Hepatocyte (in vitro differentiated cells): ENCODE measurements at places on chromosomes 5 and 9. TPM values are rescaled to one million over a fixed set of nuclear protein-coding genes. Genes with fewer than 3 reads are reported as not detected.
A peak's percentile ranks its signal among the peaks of the same experiment; 100 is the strongest.

GRCh38 chr5:151068433-151069197, 12.2 kb downstream of the TNIP1 start:
- no peak for DNase-seq

DNA sequence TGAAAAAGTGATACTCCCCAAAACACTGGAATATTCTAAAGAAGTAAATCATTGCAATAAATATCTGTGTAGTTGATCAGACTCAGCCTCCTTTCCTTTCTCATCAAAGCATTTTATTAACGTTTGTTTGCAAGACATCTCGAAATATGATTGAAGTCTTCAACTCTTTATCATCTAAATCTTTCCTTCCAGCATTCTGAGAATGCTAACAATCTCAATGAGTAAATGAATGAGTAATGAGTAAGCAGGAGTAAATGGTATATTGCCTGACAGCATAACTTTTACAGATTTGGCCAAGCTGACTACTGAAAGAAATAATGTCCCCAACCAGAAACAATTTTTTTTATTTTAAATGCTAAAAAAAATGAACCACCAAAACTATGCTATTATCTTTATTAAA, 157.1 kb downstream of the SLCO4C1 start:
- no peak for DNase-seq

DNA sequence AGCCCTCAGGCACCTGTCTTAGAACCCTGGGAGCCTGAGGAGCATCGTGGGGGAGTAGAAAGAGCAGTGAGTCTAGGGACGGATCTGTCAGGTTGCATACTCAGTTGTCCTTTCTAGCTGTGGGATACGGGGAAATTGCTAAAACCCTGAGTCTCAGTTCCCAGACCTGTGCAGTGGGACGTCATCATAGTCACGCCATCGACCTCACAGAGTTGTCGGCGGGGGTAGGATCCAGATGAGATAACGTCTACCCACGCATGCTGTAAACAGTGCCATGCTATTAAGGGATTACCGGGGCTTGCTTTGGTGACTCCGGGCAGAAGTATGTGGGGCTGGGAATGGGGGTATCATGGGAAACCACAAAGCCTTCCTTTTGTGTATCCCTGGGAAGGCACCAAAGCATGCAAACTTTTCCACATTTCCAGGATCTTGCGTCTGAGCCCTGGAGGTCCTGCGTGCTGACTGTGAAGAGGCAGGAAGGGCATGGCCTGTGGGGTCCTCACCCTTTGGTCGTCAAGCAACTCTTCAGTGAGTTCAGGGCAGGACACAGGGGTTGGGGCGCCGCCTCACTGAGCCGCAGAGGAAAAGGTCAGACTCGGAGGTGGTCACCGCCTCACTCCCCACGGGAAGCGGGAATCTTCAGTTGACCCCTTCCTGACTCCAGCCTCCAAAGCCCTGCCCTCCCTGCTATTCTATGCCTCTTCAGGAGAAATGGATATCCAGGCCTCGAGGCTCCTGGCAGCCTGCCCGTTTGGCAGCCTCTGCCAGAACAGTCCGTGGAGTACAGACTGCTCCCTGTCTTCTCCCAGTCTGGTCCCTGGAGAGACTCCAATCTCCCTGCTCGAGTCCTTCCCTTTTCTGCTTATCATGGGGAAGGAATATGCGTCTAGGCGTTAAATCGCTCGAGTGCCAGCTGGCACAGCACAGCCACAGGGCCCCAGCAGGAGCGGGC, 186.8 kb upstream of the KLF9 start:
- peak; percentile 87 for DNase-seq

- peak; percentile 78 for DNase-seq
Measured at GRCh38 chr5:114101153-114101552, 260.7 kb upstream of the KCNN2 start.

- DNase-seq, result no peak
Measured at GRCh38 chr5:126513302-126513701, 81.7 kb downstream of the ALDH7A1 start.

- no peak for DNase-seq
Measured at GRCh38 chr5:9437741-9438240, 108.1 kb downstream of the SEMA5A start.

GRCh38 chr5:15995341-15996052, 184.1 kb downstream of the MARCHF11 start:
- peak; percentile 28 for DNase-seq

DNA sequence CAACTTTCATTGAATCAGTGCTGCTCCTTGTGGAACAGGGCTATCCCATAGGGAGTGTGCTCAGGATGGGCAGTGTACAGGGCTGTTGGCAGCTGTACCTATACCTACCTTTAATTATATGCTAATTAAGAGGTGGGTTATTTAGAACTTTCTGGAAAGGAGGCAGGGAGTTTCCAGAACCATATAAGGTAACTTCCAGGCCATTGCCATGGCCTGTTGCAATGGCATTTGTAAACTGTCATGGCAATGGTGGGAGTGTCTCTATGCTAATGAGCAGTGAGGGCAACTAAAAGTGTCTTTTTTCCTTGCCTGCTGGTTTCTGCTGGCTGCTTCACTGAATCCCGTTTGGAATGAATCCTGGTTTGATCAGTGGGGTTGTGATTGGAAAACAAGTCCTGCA, 2.3 kb upstream of the ARHGAP26 start:
- DNase-seq, result no peak

The LCN15 gene
- 1.5 and 35.9 TPM in 2 replicates for total RNA-seq

The ANKRD18A gene
- total RNA-seq, result 0.08 and 0.53 TPM in 2 replicates

The TMC1 gene
- total RNA-seq, result 0.20 TPM in 1 of 2 replicates, not detected in the other

The KCNV2 gene
- not detected in 2 replicates for total RNA-seq
